Coronary artery (tissue), 2 donors: ENCODE measurements at places on chromosomes 3 and 15.
A peak's percentile ranks its signal among the peaks of the same experiment; 100 is the strongest.

- DNase-seq, result no peak
Observed at GRCh38 chr3:63051920-63052319, 176.7 kb upstream of the CADPS start.

DNA sequence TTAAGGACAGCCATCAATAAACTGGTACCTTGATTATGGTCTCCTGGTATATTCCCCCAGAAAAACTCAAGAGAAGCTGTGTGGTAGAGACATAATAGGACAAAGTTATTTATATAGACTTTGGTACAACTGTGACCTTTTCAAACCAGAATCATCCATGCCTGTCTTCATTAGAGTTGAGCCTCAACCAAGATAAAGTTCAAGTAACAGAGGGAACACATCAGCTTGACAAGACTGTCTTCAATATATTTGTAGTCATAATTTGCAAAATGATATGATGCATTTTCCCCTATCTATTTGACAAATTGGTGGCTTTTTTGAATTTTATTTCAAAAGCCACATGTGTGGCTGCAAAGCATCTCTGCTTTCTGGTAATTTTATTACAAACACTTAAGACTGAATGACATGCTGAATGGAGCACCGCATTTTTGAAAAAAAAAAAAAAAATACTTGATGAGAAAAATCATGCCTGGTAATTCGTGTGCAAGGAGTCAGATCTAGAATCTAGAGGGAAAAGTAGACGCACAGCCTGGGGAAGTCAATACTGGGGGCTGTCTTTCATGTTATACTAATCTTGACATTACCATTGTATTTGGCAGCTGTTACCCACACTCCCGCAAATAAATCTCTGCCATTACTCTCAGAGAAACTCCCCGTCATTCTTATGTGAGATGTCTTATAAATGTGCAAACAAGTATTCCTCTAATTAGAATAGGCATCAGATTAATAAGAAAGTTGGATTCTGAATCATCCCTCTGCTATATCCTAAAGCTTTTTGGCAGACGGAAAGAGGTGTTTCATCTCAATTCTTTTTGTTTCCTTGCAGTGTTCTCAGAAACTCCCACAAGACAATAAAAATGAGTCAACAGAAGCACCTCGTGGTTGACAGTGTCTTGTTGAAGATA, 554.8 kb upstream of the CBLB start:
- DNase-seq, result no peak

DNA sequence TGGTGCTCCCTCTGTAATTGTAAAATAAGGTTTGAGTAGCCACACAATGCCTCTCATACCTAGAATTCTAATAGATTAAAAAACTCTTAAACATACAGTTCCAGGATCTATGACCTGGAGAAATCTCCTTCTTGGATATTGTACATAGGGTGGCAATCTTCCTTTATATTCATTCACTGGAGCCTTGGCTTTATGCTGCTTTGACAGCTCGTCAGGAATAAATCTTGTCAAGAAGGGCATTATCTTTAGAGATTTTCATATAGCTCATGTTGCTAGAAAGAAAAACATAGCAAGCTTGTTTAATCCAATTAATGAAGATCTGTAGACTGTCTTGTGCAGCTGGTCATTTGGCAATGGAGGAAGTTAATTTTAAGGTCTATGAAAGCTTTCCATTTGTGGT, 131.1 kb downstream of the PYDC2 start:
- DNase-seq, result no peak

- peak; percentile 97 for DNase-seq
Observed at GRCh38 chr3:64685800-64686445, 1.9 kb downstream of the ADAMTS9 start.

GRCh38 chr3:183662099-183662498, 26.7 kb downstream of the KLHL24 start:
- no peak for DNase-seq

DNA sequence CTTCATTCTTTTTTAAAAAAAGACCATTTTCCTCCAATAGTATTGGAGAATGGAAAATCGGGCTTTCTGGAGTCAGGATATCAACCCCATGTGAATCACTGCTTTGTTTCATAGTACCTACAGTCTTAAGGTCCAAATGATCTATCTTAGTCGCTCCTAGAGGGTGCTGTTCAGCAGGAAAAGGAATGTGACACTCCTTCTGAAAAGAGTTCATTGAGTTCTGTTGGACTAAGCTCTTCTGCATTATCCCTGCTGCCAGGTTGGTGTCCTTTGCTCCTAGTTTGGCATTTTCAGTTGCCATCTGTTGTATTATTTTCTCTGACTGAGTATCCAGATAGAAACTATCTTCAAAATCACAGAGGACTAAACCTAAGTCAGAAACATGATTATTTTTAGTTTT, 57.2 kb downstream of the POLQ start:
- no peak for DNase-seq

GRCh38 chr3:114746502-114746901, 400.6 kb downstream of the ZBTB20 start:
- no peak for DNase-seq

GRCh38 chr3:196082619-196082971, 705 bp upstream of the TFRC start:
- no peak for DNase-seq

GRCh38 chr3:126361211-126361610, 4.0 kb upstream of the KLF15 start:
- no peak for DNase-seq

GRCh38 chr3:195703776-195704175, 17.0 kb upstream of the MUC20 start:
- no peak for DNase-seq

- no peak for DNase-seq
Observed at GRCh38 chr3:40645883-40646282, 121.1 kb downstream of the ZNF621 start.

DNA sequence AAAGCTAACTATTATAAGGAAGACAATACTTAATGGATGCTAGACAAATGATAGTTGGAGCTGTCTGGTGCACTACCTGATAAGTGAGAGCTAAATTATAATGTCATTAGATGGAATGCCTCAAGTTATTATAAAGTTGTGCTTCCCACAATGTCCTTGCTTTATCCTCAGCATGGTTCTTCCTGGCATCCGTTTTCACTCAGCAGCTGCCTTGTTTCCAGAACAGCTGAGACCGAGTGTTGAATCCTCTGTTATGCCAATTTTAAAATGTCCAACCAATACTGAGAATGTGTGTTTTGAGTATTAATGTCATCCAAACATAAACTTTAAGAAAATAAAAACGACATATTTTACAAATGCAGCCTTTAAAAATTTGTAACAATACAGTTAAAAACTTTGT, 286.7 kb upstream of the SOX2 start:
- no peak for DNase-seq

GRCh38 chr3:57048728-57049127, 11.7 kb upstream of the SPATA12 start:
- no peak for DNase-seq

GRCh38 chr3:55185380-55185779, 257.5 kb upstream of the LRTM1 start:
- DNase-seq, result no peak

GRCh38 chr3:11272906-11273574, 843 bp downstream of the ATG7 start:
- DNase-seq, result no peak

DNA sequence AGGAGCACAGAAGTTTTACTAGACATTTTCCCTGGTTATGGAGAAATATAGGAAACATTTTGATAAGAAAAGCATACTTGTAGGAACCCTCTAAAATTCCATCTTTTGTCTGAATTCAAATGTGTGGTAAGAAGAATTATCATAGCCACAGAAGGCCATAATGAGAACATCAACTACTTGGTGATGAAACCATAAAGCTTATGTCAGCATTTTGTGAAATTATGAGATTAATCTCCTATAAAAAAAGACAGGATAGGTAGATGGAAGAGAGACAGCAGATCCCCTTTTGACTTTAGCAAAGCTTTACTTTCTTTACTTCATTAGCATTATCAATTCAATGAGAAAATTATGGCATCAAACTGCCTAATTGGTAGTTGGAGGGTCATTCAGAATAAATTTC, 697.0 kb downstream of the IGSF11 start:
- no peak for DNase-seq

- DNase-seq, result no peak
Observed at GRCh38 chr3:66998904-66999235, 763 bp downstream of the KBTBD8 start.

DNA sequence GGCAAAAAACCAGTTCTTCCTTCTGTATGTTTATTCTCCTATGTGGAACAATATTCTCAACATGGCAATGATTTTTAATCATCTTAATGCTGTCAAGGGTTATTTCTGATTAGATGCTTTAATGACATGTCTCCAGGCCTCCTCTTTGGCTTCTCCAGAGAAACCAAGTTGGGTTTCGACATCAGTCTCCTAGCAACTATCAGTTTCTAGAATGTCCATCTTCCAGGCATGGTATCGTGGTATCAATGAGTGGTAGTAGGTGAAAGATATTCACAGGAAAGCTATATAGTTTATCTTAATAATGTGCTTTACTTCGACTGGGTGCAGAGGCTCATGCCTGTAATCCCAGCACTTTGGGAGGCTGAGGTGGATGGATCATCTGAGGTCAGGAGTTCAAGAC, 128.5 kb downstream of the C3orf70 start:
- DNase-seq, result no peak
